EH (cell line): ENCODE measurements at places on chromosomes 6 and 20.

GRCh38 chr6:2970034-2970685, 1.2 kb downstream of the SERPINB6 start:
- peak; percentile 52 for DNase-seq

DNA sequence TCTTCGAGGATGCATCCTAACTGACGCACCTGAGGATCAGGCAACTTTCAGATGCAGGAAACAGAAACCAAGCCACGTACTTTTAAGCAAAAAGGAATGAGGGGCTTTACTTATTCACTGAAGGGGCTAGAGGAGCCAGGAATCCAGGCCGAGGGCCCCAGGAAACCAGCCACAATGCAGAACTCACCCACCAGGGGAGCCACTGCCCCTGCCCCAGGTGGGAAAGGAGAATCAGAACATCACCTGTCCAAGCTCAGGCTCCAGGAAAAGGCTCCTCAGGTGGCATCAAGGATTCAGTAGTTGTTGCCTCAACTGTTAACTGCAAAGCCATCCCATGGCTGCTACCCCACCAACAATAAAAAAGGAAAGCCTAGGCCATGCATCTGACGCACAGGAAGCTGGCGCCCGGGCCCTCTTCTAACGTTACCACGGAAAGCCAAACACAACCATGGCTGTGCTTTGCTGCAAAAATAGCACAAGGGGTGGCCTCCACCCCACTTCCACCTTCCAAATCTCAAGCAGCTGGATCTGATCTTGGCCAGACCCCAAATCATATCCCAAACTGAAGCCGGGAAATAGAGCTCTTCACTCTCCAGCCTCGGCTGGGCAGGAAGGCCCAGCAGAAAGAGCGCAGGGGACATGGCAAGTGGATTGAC, 121.0 kb downstream of the PREX1 start:
- DNase-seq, result no peak

DNA sequence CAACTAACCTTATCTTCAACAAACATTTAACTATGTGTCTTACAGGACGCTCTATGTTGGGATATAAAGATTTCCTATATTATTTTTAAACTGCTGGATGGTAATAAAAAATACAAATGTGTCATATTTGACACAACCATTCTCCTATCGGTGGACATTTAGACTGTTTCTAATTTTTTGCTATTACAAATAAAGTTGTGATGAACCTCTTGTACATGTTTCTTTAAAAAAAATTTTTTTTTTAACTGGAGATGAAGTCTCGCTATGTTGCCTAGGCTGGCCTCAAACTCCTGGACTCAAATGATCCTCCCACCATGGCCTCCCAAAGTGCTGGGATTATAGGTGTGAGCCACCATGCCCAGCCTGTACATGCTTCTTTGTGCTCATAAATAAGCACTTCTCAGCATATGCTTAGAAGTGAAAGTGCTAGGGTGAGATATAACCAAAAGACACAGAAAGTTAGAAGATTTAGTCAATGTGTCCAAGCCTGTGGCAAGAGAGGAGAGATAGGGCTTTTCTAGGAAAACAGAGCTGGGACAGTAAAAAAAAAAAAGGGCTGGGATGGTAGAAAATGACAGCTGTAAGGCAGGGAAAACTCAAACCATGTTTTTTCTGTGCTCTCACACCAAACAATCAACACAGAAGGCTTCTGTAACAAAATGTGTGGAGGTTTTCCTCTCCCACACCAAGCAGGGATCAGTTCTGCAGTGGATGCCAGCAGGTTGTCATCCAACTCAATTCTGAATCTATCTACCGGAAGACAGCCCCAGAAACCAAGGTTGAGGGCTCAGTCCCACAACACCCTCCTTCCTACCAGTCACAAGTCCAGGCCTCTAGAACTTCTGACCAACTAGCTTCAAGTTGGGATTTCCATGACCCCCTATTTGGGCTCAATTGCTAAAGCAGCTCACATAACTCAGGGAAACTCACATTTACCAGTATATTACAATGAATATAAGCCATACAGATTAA, 70.0 kb upstream of the SMIM29 start:
- DNase-seq, result no peak

GRCh38 chr6:30915591-30915946, 1.5 kb downstream of the VARS2 start:
- DNase-seq, result peak; percentile 73

DNA sequence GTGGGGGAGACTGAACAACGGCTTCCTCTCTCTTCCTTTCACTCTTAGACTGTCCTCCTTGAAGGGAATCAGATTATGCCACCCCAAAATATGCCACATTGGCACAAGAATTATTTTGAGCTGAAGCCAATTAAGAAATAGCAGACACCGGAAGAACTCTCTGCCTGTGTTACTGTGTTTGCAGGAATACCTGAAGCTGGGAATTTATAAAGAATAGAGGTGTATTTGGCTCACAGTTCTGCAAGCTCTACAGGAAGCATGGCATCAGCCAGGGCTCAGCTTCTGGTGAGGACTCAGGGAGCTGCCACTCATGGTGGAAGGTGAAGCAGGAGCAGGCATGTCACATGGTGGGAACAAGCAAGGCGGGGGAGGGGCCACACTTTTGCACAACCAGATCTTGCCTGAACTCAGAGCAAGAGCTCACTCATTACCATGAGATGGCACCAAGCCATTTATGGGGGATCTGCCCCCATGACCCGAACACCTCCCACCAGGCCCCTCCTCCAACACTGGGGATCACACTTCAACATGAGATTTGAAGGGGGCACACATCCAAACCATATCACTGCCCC, 46.0 kb downstream of the PCNA start:
- DNase-seq, result no peak

DNA sequence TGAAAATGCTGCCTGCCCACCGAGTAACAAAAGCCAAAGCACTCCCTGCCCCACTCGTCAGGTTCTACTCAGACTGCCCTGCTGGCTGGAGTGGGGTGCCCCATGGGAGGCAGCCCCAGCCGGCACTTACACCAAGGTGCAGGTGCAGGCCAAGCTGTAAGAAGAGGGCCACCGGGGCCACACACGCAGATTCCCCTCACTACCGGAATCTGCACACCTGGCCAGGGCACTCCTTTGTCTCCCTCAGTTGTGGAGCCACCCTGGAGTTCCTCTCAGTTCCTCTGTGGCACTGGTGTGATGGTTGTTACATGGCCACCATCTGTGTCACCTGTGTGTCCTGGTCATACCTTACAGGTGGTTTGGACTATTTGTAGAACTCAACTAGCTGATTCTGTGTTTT, 112.4 kb downstream of the FOXO3 start:
- no peak for DNase-seq

DNA sequence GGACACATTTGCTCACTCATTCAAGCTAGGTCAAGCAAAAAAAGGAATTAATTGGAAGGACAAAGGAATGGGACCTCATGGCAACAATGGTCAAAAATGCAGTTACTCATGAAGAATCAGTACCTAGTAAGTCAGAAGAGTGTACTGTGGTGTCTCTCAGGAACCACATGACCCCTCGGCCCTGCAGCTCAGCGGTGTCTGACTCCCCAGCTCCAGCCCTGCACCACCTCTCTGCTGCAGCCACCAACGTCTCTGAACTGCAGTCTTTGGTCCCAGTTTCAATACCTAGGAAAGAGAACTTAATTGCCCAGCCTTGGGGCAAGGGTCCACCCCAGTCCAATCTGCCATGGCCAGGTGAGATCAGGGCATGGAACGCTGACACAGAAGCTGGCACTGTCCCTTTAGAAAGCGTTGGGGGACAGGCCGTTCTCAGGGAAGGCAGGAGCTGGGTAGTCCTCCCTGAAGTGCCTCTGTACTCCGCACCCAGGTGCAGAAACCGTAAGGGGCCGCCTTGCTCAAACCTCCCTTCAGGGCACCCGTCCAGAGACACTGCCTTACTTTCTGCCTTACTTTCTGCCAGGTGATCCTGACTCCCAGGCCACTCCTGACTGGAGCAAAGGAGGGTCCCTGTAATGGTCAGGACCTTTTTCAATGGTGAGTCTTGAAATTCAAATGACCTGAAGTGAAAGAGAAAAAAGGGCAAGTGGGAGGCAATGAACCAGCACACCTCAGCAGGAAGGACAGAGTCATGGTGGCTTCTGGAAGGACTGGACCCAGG, 13.2 kb upstream of the NELFCD start:
- DNase-seq, result no peak

DNA sequence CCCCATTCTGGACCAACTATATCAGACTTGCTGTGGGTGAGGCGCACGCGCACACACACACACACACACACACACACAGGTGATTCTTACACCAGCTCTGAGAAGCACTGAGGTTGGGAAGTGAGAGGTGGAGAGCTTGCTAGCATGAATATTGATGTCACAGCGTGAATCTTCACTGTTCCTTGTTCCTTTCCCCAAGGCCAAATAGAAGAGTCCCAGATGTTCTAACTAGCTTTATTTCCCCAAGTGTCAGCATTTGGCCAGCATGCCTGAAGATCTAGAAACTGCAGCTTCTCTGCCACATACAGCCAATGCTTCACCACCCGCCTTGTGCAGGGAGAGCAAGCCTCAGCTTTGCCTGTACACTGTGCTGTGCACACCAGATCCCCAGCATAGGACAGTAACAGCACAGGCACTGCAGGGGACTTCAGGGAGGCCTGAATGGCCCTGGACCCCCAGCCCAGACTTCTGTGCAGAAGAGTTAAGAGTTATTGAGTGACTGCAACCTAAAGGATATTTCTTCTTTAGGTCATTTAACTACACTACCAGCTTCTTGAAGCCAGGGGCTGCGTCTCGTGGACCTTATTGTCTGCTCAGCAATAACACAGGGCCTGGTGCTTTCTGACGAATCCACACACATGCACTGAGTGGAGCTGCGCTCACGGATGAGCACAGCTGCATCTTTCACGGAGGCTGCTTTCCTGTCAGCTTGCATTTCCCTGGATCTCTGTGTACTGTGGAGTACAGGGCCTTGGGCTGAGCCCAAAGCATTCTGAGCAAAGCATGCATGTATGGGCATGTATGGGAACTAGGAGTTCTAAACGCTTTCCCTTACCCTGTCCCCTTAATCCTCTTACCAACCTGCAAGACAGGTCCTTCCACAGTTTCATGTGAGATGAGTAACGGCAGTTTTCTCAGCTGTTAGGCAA, 13.9 kb upstream of the CD93 start:
- no peak for DNase-seq

- DNase-seq, result peak; percentile 14
Observed at GRCh38 chr6:40352006-40352405, 235.2 kb downstream of the LRFN2 start.

- peak; percentile 48 for DNase-seq
Observed at GRCh38 chr6:29965873-29966601, 23.7 kb downstream of the HLA-A start.

DNA sequence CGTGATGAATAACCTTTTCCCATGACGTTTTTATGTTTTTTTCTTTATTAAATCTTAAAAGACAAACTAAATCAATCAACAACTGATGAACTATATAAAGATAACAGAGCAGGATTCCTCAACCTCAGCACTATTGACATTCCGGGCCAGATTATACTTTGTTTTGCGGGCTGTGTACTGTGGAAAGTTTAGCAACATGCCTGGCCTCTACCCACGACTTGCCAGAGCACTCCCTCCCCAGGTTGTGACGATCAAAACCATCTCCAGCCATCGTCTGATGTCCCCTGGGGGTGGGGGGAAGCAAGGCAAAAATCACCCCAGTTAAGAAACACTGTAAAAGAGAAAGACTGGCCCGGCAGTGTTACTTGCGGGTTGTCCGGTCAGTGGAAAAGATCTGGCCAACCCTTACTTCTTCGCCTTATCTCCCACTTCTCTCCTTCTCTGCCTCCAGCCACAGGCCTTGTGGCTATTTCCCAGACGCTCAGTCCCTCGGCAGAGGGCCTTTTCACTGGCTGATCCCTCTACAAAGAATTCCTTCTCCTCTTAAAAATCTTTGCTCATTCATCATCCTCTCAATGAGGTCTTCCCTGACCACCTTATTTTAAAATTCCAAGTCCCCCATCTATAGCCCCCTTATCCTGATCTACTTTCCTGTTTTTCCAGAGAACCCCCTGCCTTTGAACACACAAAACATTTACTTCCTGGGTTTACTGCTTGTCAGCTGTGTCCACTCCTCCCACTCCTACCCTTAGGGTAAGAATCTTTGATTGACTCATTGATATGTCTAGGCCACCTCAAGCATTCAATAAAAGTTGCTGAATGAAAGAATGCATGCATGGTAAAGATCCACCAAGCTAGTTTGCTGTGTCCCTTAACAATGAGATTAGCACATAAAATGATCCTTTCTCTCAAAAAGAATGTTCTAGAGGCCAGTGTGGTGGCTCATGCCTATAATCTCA, 14.7 kb upstream of the RAB22A start:
- peak; percentile 11 for DNase-seq

DNA sequence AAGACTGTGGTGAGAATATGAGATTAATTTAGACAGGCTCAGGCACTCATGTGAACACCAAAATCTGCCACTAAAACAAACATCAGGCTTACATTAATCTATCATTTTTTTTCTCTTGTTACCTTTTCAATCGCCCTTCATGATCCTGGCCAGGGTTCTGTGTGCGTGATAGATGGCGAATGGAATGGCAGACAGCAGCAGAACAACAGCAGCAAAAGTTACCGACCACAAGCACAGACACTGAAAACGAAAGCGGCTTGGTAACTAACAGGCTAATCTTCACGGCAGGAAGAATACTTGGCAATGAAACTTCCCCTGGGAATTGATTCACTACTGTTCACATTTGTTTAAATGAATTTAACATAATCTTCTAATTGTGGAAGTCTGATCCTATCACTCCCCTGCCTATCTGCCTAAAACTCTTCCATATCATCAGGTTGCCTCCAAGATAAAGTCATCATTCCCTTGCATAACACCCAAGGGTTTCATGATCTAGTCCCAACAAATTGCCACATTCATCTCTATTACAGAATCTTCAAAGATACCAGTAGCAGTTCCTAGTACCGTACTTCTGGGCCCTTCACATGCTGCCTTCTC, 28.7 kb downstream of the PTPRK start:
- DNase-seq, result no peak

GRCh38 chr6:132259070-132259469, 142.2 kb downstream of the MOXD1 start:
- peak; percentile 61 for DNase-seq

GRCh38 chr20:49831770-49832631, 19.4 kb downstream of the SLC9A8 start:
- DNase-seq, result no peak

GRCh38 chr6:38353310-38354036, 286.3 kb downstream of the BTBD9 start:
- no peak for DNase-seq

DNA sequence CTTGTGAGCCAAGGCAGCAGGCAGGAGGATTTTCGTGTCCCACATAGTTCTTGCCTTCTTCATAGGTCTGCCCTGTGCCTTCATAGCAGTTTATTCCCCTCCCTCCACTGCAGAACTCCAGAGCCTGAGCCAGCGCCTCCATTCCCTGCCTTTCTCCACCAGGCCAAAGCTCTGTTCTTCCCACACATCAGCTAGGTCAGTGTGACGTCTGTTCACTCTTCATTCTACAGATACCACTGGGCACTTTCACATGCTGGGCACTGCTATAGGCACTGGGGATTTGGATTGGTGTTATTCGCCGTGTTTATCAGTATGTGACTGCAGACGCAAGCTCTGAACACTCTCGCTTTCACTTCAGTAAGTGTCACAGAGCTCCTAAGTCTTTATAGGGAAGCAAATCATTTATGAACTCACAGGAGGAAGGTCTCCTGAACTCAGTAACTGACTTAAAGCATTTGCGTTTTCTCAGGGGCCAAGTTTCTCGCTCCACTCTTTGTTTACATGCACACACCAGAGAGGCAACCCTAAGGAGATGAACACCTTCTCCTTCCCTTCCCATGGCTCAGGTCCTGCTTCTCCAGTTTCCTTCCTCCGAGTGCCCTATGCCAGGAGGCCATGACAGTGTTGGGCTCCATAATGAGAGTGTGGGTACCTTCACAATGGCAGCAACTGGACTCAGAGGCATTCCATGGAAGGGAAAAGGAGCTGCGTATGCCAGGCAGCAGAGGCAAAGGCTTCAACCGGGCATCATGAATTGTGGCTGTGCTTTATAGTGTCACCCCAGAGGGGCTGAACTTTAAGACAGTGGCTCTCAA, 6.3 kb upstream of the APMAP start:
- peak; percentile 28 for DNase-seq
